ENCODE measurements at places on chromosomes 1 and 21.

DNA sequence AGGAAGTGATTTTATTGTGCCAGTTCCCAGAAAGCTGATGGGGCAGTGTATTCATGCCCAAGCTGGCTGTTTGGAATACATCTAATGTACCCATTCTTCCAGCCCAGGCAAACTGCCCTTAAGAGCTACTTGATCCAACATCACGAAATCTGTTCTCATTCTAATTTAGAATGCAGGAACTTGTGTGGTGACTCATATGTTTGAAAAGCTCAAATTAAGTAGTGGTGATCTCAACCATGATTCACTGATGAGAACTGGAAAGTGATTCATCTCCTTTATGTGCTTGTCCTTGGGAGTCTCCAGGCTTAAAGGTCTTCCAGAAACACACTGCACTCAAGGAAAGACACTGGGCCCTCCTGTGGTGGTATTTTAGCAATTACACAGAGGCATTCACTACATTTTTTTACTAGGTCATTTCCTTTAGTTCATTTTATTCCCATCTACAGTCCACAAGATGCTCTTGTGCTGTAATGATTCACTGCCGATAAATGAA is 65.4 kb downstream of the RPE65 start:
- DNase-seq, result no peak

GRCh38 chr1:55015123-55015522 is 16.4 kb downstream of the BSND start:
- no peak for DNase-seq

DNA sequence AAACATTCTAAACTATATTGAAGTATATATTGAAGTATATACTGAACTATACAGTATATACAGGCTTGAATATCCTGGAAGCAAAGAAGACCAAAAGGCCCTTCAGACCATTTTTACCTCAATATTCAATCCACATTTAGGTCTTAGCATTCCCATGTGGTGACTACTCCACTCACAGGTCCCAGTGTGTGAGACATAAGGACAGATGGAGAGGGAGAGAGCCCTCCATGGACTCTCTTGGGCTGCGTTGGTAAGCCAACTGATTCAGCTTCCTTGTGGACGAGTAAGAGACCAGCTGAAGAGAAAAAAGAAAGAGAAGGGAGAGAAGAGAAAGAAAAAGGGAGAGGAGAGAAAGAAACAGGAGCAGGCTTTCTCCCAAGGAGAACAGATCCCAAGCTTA is 37.3 kb upstream of the ZRANB2 start:
- no peak for DNase-seq

DNA sequence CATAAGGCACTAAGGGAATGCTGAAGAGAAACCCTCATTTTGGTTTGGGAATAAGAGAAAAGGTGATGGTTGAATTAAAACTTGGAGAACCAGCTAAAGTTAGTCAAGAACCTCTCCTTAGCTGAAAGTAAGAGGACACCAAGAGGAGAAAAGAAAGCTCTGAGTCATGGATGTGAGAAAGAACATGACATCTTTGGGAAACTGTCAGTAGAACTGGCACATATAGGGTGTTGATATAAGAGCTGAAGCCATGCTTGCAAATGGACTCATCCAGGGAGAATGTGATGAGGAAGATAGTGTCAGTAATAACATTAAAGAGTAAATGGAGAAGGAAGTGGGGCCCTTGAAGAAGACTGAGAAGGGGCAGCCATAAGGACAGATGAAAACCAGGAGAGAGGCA is 54.3 kb downstream of the LRRC8C start:
- no peak for DNase-seq

GRCh38 chr1:48777219-48777895 is 666 bp upstream of the BEND5 start:
- DNase-seq, result no peak

GRCh38 chr1:18077657-18078215 is 29.9 kb upstream of the IGSF21 start:
- peak; percentile 86 for DNase-seq

DNA sequence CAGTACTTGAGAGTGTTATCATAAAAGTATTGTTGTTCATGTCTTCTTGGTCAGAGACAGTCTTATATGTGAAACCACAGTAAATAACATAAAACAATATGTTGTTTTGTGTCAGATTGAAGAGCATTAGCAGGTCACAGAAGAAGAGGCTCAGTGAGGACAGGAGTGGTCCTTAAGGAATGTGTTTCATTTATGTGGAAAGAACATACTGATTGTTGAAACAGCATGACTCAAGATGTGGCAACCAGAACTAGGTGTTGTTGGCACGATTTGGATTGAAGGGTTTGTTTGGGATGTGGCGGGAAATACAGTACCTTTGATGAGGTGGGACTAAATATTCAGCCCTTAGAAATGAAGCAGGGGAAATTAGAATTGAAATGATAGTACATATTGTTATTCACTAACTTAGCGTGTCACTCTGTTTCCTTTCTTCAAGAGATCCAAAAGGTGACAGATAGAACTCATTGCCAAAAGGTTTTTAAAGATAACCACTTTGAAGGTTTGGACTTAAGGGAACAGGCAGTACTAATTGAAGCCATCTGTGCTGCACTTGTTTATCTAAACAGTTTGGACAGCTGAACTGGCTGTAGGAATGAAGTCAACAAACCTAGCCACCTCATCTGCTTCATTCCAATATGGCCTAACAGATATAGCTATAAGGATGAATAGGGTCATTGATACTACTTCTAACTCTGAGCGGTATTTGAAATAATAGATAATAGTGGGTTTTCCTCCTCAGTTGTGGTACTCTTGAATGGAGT is 14.4 kb downstream of the RALGPS2 start:
- no peak for DNase-seq

GRCh38 chr1:168613691-168614231 is 37.4 kb downstream of the XCL1 start:
- peak; percentile 80 for DNase-seq

DNA sequence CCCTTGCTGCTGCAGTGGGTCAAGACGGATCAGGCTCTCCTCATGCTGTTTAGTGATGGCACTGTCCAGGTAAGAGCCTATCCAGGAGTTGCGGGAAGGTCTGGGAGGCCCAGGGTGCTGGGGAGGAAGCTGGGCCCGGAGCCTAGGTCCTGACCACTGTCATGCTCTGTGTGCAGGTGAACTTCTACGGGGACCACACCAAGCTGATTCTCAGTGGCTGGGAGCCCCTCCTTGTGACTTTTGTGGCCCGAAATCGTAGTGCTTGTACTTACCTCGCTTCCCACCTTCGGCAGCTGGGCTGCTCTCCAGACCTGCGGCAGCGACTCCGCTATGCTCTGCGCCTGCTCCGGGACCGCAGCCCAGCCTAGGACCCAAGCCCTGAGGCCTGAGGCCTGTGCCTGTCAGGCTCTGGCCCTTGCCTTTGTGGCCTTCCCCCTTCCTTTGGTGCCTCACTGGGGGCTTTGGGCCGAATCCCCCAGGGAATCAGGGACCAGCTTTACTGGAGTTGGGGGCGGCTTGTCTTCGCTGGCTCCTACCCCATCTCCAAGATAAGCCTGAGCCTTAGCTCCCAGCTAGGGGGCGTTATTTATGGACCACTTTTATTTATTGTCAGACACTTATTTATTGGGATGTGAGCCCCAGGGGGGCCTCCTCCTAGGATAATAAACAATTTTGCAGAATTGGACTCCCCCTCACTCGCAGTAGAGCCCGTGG is 1.7 kb downstream of the DYNLT4 start:
- DNase-seq, result no peak

- DNase-seq, result no peak
These were observed 20.2 kb downstream of the COLGALT2 start for GRCh38 chr1:184017306-184017705.

- DNase-seq, result no peak
These were observed 26.1 kb downstream of the PALMD start for GRCh38 chr1:99672038-99672437.

- no peak for DNase-seq
These were observed 96.4 kb downstream of the OBSCN start for GRCh38 chr1:228304225-228304624.

GRCh38 chr1:22670352-22670975 is 17.4 kb downstream of the C1QB start:
- DNase-seq, result no peak

DNA sequence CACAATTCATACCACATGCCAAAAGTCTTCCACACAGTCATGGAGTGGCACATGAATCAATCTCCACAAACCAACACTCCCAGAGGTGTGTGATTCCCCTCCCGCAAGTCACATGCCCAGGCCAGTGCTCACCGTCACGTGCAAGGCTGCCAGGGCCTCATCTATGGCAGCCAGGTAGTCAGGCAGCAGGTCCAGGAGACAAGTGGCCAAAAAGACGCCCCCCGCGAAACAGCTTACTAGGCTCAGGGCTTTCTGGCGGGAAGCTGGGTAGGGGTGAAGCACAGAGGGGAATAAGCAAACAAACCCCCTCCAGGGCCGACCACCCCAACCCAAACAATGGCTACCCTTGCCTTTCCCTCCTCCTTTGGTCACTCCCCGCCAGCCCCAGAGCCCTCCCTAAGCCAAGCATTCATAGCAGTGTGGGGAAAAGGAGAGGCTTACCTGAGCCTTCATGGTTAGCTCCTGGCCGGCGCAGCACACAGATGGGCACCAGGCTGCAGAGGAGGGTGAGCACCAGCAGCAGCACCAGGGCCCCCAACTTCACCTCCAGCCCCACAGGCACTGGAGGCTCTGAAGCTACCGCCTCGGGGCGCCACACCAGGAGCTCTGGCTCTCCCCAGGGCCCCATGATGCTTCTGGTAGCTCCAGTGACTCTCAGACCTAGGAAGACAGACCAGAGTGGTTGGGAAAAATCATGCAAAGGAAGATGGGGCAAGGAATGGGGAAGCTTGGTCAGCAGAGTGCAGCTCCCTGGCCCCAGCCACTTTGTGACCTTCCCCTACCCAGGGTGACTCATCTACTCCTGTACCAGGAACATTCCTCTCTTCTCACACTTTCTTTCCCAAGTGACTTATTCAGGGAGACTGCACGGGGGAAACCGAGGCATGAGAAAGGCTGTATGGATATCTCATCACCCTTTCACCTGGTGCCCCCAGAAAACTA is 978 bp downstream of the SLC39A1 start:
- no peak for DNase-seq

DNA sequence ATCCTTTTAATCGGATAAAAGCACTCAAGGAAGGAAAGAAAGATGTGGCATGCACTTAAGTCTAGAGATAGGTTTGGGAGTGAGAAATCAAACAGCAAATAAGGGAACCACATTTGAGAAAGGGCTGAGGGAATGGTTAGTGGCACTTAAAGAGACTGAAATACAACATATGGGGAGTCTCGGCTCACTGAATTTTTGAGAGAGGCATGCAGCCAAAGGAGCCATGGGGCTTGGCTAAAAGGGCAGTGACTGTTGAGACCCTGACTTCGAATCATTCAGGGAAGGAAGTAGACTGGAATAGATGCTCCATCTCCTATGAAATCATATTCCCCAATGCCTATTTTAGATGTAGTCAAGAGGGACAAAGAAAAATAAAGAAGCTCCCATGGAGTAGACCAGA is 58.3 kb upstream of the HAO2 start:
- peak; percentile 91 for DNase-seq

DNA sequence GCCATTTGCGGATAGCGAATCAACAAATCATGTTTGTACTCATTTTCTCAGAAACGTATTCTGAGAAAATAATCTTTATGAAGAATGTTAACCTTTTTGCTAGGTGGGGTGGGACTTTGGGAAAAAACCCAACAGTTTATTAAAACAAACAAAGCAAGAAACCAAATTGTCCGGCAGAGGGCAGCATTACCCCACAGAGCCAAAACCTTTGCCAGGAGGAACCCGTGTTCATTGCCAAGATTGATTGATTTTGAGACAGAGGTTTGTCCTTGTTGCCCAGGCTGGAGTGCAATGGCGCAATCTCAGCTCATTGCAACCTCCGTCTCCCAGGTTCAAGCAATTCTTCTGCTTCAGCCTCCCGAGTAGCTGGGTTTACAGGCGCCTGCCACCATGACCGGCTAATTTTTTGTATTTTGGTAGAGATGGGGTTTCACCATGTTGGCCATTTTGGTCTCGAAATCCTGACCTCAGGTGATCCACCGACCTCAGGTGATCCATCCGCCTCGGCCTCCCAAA is 70.8 kb upstream of the RHOU start:
- no peak for DNase-seq

DNA sequence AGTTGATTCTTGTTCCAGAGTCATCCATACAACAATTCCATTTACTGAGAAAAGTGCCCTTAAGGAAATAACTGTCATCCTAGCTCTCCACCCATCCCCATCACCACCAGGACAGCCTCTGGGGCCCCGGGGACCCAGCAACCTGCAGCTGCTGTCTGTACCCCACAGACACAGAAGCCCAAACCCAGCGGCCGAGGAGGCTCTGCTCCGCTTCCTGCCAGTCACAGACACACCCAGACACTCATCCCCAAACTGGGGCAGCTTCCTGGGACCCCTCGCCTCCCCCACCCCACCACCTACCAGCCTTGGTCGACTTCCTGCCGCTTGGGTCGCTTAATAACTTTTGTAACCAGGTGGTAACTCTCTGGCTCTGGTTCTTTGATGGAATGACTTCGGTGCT is 121.6 kb upstream of the SLC25A33 start:
- DNase-seq, result no peak

DNA sequence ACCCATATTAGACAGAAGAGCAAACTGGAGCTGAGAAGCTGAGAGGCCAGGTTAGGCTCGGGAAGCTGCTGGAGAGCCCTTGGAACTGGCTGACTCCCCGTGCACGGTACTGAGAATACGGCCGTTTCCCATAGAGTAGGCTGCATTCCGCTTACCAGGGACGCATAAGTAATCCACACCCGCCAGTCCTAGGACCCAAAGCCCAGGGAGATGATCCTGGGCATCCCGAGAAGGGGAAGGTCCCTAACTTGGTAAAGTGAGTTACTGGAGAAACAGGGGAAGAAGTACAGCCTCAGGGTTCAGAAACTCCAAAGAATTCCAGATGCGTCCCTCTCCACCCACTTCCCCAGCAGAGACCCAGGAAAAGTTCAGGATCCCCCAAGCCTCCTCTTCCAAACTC is 1.3 kb downstream of the LRRC38 start:
- DNase-seq, result no peak

DNA sequence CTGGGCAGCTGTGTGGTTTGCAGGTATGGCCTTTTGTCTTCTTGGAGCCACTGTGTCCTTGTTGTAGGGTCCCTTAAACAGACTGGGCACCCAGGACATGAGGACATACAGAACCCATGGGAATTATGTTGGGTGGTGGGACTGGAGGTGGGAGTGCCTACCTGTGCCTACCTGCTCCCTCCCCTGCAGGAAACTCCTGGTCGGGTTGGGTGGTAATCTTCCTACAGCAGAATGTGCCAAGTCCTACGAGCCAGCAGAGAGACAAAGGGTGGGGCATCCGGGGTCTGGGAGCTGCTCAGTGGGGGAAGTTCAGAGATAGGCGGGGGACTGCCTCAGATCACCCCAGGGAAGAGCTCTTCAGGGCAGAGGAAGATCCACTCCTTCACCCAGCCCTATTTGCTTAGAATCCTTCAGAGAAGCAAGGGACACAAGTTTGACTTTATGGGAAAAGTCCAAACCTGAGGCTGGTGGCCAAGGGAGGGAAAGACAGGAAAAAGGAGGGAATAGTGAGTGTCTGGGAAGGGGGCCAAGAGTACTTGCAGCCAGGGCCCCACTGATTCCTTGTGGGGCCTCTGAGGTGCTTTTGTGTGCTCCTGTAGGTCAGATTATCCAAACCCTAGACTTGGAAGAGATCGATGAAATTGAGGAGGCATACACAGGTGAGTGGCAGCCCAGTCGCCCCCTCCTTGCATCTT is 58.3 kb downstream of the KIF21B start:
- no peak for DNase-seq

GRCh38 chr1:15803380-15803779 is 4.1 kb downstream of the UQCRHL start:
- no peak for DNase-seq

Measured in NCI-H187 treated with DMSO at 0.1 percent for 48 hours (cell line).